Left kidney (tissue), 8 donors: ENCODE measurements at places on chromosomes 1 and 21.

DNA sequence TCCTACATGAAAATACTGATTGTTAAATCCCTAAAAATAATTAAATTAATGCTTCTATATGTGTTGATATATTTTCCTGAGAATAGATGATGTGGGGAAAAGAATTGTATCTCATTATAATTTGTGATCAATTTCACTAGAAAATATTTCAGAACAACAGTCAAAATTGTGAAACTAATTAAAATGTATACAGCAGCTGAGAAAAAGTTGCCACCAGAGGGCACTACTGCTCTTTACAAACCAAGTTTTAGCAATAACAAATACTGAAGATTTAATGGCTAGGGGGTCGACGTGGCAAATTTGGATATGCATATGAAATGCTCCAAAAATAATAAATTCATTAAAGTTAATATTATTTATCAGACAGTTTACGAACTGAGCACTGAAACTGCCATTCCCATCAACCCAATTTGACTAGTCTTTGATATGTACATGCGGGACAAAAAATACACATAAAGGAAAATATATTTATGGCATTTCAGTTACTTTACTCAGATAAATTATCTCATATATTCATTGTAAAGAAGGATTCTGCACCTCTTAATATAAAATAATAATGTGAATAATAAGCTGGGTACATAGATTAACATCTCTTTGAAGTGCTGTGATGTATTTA lies 96.3 kb upstream of the TMPRSS15 start:
- peak; percentile 55 for DNase-seq

- no peak for DNase-seq
Measured at GRCh38 chr21:42110691-42111469, 39.8 kb downstream of the UMODL1 start.

DNA sequence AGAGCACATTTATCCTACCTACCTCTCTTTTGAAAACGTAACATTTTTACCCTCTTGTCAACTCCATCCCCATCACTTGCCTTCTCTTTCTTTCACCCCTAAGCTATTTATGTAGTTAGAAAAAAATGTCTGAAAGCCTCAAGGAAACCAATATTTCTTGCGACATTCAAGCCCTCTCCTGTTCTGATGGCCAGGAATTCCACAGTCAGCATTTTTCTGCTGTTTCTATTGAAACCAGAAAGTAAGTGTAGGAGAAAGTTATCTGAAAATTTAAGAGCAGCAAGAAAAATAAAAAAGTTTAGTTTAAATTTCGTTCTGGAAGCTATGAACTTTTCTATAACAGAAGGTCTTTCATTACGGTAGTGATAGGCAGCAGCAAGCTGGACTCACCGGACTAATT lies 247.6 kb upstream of the PBX1 start:
- DNase-seq, result no peak

- no peak for DNase-seq
Measured at GRCh38 chr1:114218361-114219171, 64.9 kb upstream of the SYT6 start.

- DNase-seq, result no peak
Measured at GRCh38 chr1:61207416-61207815, 125.1 kb downstream of the NFIA start.
